ENCODE measurements at places on chromosomes 16 and 17.

DNA sequence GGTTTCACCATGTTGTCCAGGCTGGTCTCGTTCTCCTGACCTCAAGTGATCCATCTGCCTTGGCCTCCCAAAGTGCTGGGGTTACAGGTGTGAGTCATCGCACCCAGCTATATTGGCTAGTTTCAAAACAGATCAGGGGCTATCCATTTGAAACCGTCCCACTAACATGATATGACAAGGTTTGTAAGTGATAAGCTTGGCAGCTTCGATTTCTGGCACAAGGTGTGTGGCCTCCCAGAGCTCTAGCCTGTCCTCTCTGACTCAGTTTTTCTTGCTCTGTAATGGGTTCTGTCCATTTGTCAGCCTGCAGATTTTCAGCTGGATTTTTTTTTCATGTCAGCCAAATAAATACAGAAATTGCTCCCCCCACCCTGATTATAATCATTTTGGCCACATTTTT is 31.8 kb upstream of the TENT4B start:
- no peak for DNase-seq

GRCh38 chr17:51166987-51167931 is 1.0 kb downstream of the NME2 start:
- peak; percentile 49 for DNase-seq

- DNase-seq = no peak
These were observed 42.1 kb upstream of the TAOK1 start for GRCh38 chr17:29347831-29348629.

DNA sequence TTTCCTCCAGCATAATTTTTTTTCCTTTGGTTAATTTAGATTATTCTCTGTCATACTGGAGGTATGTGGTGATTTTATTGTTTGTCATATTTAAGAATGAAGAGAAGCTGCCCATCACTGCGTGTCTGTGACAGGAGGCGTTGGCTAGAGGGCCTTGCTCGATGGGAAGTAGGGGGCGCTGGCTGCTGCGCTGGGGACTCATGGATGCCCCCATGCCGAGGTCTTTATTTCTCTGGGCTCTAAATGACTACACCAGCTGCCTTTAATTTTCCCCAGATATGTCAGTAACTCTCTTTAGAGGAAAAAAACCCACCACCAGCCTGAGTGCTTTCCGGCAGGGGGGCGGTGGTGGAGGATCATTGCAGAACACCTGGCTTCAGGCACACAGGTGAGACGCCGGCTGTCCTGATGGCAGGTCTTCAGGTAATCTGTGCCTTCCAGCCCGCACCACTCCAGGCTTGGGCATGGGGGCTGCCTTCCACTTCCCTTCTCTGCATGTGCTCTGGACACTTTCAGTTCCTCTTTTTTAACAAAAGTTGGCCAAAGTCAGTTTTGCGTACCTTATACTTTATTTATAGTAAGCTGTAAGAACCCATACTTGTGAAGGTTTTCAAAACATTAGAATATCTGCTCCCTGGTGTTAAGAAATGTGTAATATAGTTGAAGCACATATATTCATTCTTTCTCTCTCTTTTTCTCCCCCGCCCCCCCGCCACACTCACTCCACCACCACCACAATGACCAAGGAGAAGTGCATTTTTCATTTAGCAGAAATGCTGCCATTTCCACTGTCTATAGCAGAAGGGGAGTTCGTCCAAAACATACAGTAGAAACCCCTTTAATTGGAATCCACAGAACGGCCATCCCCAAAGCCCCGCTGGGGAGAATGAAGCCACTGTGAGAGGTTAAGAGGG is 192.7 kb downstream of the RPTOR start:
- DNase-seq = no peak

GRCh38 chr17:75194879-75195278 is 10.6 kb upstream of the NUP85 start:
- no peak for DNase-seq

DNA sequence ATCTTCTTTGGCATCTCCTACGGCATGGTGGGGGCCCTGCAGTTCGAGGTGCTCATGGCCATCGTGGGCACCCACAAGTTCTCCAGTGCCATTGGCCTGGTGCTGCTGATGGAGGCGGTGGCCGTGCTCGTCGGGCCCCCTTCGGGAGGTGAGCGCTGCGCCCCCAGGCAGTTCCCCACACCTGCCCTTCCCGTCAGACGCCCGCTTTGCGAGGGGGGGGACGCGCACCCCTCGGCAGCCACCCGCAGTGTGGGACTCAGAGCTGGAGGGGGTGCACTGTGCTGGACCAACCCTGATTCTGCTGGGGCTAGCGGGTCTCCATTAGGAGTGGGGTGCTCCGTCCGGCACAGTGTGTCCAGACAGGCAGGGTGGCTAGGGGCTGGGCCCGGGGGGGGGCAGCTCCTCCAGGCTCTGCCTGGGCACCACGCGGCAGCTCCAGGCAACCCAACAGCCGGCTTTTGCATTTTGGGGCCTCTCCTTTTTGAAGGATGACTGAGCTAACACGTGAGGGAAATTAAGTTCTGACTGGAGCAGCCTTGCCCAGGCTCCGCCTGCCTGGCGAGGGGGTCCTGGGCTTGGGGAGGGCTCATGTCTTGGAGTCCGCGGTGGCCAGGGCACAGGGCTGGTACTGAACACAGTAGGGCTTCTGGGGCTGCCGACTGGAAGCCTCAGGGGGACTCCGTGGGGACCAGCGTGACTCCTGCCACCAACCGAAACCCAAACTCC is 9.1 kb downstream of the SLC16A3 start:
- DNase-seq = no peak

- DNase-seq = no peak
These were observed 18.2 kb upstream of the KCNJ12 start for GRCh38 chr17:21357696-21358656.

GRCh38 chr16:18800775-18801144 is 589 bp downstream of the ARL6IP1 start:
- DNase-seq = no peak
